ENCODE measurements at places on chromosomes 16 and 17.

DNA sequence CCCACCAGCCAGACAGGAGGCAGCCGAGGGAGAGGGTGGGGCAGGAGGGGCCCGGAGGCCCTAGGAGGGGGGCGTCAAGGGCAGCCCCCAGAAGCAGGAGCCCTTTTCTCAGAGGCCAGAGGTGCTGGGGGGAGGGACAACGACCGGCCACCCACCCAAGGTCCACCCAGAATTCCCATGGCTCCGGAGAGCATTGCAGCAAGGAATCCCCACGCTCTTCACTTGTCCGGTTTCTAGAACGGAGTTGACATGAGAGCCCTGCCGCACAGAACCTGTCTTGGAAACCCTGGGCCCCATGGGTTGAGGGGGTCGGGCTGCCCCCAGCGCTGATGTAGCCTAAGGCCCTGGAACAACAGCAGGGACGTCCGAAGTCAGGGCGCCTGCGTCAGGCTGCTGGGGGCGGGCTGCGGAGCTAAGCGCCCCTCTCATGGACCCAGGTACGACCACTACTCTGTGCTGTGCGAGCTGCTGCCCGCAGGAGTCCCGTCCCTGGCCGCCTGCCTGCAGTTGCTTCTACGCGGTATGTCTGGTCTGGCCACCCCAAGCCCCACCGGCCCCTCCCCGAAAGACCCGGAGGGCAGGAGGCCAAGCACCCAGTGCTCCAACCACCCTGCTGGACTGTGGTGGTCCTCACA, 11.2 kb downstream of the CYBC1 start:
- DNase-seq, result no peak

DNA sequence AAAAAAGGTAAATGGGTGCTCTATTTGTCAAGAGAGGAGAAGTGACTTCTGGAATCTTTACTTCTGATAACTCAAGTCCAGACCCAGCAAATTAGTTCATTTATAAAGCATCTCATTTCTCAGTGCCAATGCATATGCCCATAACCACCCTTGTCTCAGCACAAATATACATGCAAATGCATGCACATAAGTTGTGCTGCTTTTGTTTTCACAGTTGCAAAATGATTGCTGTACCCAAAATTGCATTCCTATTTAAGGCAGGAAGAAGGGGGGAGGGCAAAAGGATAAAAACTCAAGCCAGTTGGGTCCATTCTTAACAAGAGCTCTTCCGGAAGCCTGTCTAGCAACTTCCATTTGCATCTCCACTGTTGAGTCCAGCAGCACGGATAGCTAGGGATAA, 61.3 kb upstream of the FAM20A start:
- DNase-seq, result no peak

DNA sequence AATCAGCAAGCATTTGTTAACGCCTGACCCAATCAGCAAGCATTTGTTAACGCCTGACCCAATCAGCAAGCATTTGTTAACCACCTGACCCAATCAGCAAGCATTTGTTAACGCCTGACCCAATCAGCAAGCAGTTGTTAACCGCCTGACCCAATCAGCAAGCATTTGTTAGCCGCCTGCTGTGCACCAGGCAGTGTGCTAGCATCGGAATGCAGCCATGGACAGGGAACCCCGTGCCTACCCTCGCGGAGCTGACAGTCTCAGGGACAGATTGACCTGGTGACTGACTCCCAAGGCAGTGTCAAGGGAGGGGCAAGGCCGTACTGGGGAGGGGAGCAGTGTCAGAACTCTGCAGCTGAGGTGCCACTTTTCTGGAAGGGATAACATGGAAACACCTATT, 66.9 kb downstream of the ABR start:
- no peak for DNase-seq

DNA sequence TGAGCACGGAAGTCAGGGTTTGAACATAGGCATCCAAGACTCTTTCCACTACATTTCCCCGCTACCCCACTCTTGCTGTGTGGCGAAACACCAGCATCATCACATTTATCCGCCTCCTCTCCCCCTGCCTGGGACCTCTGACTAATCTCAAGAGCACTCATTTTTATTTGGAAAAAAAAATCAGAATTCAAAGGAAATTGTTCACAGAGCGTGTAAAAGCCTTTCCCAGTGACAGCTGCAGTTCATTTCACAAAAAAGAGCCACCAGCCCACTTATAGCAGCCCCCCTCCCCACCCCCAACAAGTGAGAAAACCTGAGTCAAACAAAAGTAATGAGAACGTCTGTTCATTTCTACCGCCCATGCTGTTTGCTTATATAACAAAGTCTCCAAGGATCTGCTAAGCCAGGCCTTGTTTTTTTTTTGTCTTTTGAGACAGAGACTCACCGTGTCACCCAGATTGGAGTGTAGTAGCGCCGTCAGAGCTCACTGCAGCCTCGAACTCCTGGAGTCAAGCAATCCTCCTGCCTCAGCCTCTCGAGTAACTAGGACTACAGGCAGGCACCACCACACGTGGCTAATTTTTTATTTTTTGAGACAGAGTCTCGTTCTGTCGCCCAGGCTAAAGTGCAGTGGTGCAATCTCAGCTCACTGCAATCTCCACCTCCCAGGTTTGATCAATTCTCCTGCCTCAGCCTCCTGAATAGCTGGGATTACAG, 48.3 kb upstream of the HAPSTR1 start:
- no peak for DNase-seq

- no peak for DNase-seq
Observed at GRCh38 chr16:50146479-50147435, 6.3 kb upstream of the TENT4B start.

DNA sequence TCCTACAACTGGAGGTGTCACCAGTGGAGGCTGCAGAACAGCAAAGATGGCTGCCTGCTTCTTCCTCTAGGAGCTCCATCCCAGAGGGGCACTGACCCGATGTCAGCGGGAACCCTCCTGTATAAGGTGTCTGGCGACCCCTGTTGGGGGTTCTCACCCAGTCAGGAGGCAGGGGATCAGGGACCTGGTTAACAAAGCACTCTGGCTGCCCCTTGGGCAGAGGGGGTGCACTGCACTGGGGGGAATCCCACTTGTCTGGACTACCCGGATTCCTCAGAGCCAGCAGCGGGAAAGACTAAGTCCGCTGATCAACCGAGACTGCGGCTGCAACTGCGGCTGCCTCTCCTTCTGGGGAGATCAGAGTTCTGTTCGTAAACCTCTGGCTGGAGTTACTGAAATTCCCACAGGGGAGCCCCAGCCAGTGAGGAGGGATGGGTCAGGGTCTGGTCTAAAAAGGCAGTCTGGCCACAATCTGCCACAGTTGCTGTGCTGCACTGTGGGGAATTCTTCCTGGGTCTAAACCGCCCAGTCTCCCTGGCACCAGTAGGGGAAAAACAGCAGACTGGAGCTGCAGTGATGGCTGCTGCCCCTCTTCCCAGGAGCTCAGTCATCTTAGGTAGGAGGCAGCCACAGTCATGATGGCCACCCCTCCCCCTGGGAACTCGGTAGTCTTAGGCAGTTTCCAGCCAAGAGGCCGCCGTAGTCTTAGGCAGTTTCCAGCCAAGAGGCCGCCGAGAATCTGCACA, 213.4 kb downstream of the CYB561 start:
- DNase-seq, result no peak

DNA sequence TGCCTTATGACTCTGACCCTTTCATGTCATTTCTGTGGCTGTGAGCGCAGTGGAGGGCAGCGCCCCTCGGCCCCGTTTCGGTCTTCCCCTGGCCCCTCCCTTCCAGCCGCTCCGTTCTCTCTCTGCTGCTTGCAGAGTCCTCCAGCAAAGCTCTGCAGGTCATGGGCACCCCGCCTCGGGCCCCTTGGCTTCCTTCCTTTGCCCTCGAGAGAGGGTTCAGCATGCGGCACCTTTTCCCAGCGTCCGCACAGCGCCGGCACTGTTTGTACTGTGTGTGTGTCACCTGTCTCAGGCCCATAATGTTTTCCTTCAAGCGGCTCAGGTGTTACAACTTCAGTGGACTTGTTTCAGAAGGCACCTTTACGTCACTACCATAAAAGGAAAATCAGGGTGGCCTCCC, 98.5 kb downstream of the RAP1GAP2 start:
- no peak for DNase-seq

GRCh38 chr17:48513666-48514455, 16.9 kb downstream of the HOXB1 start:
- DNase-seq, result no peak

GRCh38 chr17:12643822-12644221, 21.9 kb upstream of the MYOCD start:
- DNase-seq, result no peak

DNA sequence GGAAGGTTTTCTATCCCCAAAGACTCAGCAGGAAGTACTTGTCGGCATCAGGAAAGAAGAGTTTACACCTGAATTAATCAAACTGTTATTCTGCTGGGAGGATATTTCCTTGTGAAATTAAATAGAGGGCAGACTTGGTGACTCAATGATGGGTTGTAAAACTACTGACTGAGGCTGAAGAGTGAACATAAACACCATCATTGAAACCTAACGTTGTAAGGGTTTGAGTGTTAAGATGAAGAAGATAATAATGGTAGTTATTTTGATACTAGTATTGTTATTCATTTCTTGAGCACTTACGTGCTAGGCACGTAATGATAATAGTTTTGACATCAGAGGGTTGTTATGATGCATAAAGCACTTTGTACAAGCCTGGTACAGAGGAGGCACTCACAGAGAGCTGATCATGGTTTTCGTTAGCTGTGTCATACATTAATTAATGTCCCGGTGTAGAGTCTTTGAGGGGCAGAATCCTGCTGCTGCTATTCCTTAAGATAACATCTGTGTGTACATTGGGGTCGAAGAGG, 64.2 kb upstream of the CACNG3 start:
- DNase-seq, result no peak

GRCh38 chr16:85101956-85102630, 10.2 kb downstream of the CIBAR2 start:
- DNase-seq, result no peak

GRCh38 chr17:28086519-28086918, 44.0 kb downstream of the NLK start:
- no peak for DNase-seq

GRCh38 chr17:55285340-55286301, 20.9 kb downstream of the HLF start:
- no peak for DNase-seq

DNA sequence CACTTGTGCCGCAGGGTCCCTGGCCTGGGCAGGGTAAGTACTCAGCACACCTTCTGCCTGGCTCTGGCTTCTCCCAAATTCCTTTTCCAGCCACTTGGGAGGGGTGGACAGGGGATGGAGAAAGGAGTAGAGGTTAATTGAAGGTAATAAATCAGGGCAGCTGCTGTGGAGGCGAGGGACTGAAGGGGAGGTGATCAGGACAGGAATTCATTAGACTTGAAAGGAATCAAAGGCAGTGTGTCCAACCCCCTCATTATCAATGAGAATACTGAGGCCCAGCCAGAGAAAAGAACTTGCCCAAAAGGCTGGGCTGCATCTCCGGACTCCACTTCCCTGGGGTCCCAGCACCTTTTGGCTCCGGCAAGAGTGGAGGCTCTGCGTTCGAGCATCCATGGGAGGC, 2.4 kb downstream of the SOST start:
- no peak for DNase-seq

DNA sequence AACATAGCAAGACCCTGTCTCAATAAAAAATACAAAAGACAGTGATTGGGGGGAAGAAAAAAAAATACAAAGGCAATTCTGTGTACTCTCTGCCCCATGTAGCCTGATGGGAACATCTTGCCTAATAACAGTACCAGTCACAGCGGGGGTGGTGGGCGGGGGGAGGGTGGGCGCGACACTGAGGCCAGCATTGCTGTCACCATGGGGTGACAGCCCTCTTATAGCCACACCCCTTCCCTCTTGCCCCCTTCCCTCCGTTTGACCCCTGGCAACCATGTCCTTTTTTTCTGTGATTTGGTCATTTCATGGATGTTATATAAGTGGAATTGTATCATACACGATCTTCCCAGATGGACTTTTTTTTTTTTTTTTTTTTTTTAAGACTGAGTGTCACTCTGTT, 80.9 kb downstream of the DNAH17 start:
- no peak for DNase-seq

DNA sequence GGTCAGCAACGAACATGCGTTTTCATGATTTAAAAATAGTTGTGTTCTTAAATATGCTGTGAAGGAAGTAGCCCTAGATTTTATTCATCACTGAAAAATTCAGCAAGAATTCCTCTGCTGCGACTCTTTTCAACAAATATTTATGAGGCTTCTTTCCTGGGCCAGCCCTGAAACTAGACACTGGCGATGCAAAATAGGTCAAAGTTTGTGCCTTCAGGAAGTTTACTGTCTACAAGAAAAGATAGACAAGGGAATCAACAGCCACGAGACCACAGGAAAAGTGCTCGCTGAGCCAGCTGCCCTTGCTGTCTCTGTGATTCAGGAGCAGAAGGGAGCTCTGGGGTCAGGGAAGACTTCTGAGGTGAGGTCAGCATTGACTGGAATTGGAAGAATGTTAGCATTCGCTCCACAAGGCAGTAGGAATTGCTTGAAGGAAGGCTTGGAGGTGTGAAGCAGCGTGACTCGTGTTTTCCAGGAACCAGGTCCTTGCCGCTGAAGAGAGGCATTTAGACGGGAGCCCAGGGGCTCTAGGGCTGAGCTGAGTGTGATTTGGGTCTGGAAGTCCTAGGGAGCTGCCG, 1.9 kb upstream of the RPL26 start:
- DNase-seq, result no peak

GRCh38 chr17:351449-351738, 1.2 kb downstream of the RPH3AL start:
- DNase-seq, result no peak

GRCh38 chr16:67552476-67552875, 9.8 kb upstream of the CTCF start:
- no peak for DNase-seq

- no peak for DNase-seq
Observed at GRCh38 chr16:7182510-7183109, 150.0 kb upstream of the RBFOX1 start.

DNA sequence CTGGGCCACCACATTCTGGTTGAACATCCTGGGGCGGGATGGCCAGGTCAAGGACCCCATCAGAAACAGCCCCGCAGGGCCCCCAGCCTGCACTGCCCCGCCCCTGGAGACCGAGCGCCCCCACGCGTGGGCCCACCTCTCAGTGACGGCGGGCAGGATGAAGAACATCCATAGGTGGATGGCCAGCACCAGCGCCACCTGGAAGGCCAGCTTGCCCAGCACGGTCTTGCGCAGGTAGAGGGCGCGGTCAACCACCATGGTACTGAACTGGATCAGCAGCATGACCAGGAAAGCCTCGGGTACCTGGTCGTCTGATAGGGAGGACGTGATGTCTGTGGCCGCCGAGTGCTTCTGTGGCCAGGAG, 13.6 kb downstream of the CTU2 start:
- no peak for DNase-seq

DNA sequence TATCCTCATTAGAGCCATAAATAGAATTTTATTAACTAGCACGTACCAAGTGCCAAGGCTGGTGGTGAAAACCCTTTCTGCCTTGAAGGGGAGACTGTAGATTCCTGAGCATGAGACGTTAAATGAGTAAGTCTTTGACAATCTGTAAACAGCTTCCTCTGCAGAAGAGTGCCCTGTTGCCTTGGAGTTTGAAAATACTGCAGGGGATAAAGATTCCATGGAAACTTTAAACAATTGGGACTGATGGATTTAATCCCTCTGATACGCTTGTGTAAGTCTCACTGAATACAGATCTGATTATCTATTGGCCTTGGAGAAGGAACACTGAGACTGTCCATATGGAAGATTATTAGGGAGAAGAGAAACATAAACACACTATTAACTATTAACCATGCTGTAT, 1053.4 kb upstream of the RBFOX1 start:
- no peak for DNase-seq

- DNase-seq, result no peak
Observed at GRCh38 chr16:55078699-55079410, 148.2 kb downstream of the IRX5 start.
